LNCaP clone FGC (cell line): ENCODE measurements at places on chromosomes 3 and 15.

DNA sequence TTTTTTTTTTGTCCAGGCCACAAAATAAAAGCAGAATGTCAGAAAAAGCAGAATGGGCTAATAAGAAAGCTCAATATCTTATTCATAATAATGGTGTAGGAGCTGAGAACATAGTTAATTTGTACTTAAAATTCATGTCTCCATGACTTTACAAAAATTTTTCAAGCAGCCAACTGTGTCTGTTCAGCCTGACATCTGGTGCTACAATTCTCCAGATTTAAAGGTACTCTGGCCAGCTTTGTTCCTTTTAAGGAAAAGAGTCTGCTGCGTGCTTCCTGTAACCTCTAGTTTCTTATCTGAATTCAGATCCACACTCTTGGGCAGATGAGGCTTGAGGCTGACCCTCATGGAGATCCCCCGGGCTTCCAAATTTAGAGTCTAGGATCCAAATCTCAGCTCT lies 8.7 kb upstream of the RFX7 start:
- no peak for DNase-seq

DNA sequence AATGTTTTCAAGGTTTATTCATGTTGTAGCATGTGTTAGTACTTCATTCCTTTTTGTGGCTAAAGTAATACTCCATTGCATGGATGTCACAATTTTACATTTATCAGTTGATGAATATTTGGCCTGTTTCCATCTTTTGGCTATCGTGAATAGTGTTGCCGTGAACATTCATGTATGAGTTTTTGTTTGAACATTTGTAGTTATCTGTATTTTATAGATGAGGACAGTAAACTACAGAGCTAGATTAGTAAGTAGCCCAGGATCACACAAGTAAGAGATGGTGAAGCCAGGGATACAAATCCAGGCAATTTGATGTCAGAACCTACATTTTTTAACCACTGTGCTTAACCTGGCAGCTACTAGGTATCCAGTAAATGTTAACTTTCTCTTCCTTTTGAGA lies 63.2 kb downstream of the ASTE1 start:
- DNase-seq: no peak

DNA sequence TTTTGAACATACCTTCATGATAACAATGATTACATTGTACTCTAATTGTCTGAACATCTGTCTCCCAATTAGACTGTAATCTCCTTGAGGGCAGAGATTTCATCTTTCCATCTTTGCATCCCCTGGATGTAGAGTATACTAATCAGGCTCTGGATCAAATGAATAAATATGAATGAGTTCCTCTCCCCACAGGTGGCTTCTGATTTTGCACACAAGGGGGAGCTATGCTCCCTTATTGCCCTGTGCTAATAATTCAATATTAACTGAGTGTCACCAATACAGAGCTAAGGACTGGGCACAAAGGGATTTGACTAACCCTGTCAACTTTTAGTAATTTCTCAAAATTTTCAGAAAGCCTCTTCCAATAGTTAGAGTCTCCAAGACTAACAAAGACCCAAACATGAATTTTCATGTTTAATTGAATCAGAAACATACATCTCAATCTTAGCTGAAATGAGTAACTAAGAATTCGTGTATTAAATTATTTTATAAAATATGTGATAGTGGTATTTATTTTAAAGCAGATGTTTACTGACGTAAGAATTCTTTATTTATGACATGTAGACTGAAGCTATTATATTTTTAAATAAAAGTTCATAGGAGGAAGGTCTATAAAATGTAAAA lies 3.0 kb downstream of the DUOXA1 start:
- no peak for DNase-seq

DNA sequence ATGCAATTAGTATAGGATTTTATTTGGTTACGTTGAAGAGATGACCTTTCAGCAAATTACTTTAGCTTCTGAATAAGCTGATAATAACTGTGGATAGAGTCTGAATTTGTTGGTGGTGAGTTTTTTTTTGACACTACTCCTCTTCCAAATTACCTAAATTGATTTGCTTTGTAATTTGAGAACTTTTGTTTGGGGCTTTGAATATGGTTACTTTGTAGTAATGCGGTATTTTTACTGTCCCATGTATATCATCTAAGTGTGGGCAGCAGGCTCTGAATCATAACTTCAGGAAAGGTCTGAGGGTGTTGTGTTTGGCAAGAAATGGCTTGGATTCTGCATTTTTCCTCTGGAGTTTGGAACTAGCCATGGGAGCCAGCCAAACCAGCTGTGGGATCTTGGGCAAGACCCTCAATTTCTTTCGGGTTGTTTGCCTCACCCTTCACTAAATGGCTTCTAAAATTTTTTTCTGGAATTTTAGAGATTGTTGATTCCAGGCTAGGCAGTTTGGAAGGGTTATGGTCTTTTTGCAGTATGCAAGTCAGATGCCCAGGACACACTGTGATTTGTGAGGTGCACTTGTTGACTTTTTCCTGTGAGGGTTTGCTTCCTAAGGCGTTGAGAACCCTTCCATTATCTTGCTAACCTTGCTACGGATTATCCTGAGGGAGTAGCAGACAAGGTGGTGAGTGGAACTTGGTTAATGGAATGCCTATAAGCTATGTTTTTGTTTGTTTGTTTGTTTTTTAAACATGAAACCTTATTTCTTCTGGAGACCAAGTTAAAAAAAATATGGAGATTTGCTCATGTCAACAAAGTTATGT lies 10.4 kb downstream of the PTPRG start:
- no peak for DNase-seq

GRCh38 chr3:174072675-174073074 lies 675.1 kb downstream of the NLGN1 start:
- DNase-seq: no peak

- no peak for DNase-seq
These were observed 43.2 kb upstream of the CD47 start for GRCh38 chr3:108133858-108134554.
